ENCODE measurements at places on chromosomes 12 and 14. TPM values are rescaled to one million over a fixed set of nuclear protein-coding genes. Genes with fewer than 3 reads are reported as not detected.

Gene C12orf75
- 7.5 TPM for polyA plus RNA-seq

Gene ATF7IP
- 30.7 TPM for polyA plus RNA-seq

Gene TRIM9
- 1.4 TPM for polyA plus RNA-seq

Gene PCED1B
- polyA plus RNA-seq: 1.2 TPM

Gene COX8C
- polyA plus RNA-seq: 0.61 TPM

Gene NDUFA12
- 96.5 TPM for polyA plus RNA-seq

Gene TEX22
- polyA plus RNA-seq: 0.24 TPM

Gene TMEM119
- polyA plus RNA-seq: 29.9 TPM

Gene M6PR
- 92.6 TPM for polyA plus RNA-seq

Gene CRADD
- polyA plus RNA-seq: 13.5 TPM

DNA sequence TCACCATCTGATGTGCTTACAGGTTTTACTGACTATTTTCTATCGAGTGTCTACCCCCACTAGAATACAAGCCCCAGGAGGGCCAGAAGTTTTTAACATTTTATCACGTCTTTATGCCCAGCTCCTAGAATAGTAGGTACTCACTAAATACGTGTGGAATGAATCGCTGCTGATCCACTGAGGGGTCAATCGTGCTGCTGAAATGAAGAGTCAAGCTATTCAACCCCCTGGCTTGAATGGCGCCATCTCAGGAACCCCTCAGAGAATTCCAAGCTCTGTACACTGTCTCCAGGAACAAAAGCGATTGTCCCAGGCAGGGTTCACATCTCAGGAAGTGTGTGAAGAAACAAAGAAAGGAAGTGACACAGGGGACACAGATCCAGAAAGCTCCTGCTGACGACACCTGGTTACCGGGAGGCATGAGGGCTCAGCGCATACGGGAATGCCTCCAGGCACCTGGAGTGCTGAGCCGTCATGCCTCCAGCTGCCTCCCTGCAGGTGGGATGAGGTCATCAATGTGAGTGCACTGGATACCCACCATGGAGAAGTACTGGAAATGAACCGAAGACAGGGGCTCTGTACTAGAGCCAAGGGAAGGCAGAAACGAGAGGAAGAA is 45.6 kb downstream of the PITPNM2 start:
- peak; percentile 36 for DNase-seq

- no peak for DNase-seq
Measured at GRCh38 chr12:3655328-3655900, 97.5 kb downstream of the CRACR2A start.

DNA sequence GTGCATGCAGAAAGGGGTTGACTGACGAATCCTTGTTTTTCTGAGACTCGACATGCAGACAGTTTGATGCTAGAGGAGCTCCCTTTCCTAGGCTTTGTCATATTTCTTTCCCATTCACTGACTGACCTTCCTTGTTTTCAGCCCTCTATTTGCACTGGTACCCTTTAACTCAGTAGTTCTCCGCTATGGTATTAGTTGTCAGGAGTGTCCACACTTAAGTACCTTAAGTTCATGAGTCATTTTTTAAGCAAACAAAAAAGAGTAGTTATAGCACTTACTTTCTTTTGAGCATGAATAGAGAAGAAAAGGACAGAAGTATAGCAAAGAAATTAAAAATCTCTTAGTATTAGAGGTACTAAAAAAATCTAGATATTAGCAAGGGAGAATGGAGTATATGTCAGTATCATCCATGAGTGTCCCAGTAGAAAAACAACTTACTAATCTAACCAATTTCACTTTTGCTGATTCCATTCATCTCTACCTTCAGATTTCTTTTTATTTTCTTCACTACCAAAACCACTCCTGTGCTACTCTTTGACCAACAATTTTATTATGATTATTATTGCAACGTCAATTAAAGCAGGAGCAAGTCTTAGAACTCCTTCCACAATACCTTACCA is 8.3 kb downstream of the ATP2B1 start:
- DNase-seq: no peak

- no peak for DNase-seq
Measured at GRCh38 chr12:58313091-58313855, 371.9 kb downstream of the ATP23 start.

- DNase-seq: no peak
Measured at GRCh38 chr12:117092886-117093285, 6.3 kb downstream of the TESC start.

DNA sequence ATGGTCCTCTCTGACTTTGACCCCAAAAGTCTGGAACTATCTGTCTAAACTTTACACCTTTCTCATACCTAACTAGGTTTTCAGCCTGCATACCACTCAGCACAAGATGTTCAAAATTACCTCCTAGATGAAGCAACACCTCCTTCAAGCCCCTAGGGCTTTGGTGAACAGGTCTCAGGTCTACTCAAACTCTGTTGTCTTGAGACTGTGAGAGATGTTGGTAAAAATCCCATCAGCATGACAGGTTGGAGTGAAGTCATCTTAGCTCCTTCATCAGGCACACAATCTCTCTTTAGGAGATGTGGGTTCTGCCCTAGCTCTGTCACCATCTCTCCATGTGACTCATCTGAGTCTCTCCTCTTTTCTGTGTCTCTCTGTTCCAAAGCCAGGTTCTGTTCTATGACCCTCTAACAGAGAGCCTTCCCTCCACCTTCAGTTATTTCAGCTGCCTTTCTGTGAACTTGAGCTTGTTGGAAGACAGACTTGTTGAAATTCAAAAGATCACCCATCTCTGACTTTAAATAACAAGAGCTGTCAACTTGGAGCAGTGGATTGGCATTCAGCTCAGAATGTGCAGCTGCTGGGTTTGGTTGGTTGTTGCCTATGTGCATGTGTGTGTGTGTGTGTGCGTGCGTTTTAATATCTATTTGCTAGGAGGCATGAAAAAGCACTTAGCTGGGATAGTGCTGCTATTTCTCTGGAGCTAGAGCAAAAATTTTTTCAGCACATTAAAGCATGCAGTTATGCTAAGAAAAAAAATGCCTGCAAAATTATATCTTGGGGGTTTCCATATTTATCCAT is 130.7 kb downstream of the CRACR2A start:
- DNase-seq: peak; percentile 31

DNA sequence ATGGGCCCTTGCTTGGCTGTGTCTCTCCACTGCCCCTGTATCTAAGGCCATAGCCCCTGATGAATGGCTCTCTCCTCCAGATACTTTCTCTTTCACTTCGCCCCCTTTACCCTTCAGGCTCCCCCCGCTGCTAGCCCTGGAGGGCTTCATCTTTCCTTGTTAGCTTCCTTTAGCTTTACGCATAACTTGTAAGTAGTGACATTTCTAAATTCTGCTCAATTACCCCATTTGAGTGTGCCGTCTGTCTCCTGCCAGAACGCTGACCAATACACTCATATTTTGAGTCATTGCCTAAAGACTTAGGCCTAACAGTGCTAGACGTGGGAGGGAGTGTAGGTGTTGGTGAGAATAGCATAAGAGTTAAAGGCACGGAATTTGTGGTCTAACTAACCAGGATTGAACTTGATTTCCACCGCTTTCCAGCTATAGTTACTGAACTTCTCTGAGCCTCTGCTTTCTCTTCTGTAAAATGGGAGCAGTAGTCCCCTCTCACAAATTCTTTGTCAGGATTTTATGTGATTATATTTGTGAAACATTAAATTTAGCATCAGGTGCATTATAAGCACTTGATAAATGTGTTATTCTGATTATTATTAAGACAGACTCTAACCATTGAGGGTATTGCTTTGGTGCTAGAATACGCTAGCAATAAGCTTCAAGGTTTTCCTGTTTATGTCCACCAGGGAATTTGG is 129.3 kb downstream of the ZFP36L1 start:
- DNase-seq: no peak

- DNase-seq: no peak
Measured at GRCh38 chr14:77071938-77072388, 26.1 kb upstream of the CIPC start.

DNA sequence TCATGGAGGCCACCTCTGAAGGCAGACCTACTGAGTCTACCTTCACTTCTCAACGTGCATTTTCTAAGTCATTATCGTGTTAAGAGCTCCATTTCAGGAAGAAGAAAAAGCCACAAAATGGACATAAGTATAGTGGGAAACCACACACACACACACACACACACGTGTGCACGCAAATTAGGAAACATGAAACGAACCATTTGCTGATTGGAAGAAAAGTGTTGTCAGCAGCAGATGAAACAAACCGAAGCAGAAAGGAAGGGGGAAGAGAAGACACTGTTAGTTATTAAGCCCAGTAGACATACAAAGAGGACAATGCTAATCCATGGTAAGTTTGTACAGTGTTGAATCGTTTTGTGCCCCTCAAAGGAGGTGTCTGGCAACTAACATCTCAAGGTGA is 9.9 kb upstream of the VPS33A start:
- no peak for DNase-seq

DNA sequence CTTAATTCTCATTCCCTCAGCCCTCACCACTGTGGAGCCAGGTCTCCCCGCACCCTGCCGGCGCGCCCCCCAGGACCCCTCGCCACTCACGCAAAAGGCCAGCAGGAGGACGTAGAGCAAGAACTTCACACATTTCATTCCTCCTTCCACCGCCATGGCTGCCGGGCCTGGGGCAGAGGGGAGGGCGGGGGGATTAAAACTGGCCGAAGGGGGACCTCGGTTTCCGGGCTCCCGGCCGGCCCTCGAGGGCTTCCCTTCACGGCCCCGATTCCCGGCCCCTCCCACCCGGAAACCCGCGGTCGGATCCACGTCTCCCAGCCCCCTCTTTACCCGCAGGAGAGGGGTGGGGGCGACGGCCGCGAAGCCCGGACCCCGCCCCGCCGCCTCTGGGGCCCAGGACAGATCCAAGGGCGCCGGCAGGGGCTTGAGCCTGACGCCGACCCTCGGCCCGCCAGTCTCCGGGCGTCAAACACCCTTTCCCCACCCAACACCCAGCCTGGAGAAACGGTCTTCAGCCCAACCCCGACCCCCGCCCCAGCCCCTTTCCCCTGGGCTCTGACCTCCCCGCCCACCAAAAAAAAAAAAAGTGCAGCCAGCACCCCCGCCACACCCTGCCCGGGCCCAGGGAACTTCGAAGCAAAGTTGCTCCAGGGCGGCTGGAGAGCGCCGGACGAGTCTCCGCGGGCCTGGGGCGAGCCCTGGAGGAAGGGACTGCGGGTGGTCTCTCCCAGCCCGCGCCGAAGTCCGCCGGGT is 447 bp downstream of the CD63 start:
- peak; percentile 89 for DNase-seq

- DNase-seq: no peak
Measured at GRCh38 chr14:77116172-77116817, 18.2 kb downstream of the CIPC start.

DNA sequence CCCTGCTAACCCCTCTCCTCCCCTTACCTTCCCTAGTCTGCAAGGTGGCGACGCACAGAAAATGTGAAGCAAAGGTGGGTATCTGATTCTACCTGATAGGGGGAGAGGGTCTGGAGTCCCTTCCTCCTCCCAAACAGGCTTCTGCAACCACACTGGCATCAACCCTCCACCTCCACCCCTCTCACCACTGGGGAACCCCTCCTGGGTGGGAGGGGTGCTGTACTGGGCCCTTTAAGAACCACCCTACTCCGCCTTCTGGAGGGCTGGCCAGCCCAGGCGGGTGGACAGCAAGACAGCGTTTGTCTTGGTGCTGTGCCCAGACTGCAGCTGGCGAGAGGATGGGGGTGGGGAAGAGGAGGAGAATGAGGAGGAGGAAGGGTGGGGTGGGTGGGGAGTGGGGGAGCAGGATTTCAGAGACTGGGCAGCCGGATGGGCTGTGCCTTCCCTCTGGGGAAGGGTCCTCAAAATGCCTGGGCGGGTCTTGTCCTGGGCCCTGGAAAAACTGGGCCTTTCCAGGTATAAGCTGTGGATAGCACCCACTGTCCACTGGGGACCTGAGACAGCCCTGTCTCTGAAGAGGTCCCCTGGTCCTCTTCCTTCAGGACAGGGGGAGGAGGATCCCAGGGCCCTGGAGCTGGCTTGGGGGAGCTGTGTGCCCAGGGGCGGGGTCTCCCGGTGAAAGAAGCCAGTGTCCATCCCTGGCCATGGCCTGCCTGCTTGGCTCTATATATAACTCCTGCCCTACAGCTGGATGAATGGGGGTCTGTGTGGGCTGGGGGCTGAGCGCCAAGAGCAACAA is 2.8 kb downstream of the TNS2 start:
- DNase-seq: peak; percentile 89

GRCh38 chr14:73606271-73606670 is 6.0 kb upstream of the ACOT6 start:
- DNase-seq: no peak

DNA sequence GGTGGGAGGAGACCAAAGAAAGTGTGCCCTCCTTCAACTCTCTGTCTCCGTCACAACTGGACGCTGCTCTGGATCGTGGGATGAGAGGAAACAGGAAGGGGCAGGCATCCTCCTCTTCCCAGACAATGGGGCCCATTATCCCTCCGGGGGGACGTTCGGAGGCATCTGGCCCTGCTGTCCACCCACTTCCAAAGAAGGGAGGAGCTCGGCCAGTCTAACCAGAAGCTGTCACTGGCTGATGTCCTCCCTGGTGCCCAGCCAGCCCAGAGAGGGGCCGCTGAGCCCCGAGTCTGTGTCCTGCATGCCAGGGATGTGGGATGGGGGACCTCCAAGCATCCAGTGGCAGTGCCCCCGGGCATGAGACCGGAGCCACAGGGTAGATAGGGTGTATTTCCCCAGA is 39.8 kb upstream of the MEG3 start:
- no peak for DNase-seq

DNA sequence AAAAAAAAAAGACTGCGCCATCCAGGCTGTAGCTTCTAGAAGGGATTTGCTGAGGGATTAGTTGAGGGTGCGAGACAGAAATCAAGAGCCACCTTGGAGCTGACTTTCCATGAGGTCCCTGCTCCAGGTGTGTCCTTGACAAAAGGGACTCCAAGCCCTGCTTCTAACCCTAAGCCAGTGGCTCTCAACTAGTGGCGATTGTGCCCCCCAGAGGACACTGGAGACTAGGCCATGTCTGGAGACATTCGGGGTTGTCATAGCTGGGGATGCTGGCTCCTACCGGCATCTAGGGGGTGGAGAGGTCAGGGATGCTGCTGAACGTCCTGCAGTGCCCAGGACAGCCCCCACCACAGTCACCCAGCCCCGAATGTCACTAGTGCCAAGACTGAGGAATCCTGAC is 40.6 kb downstream of the SPRING1 start:
- no peak for DNase-seq

DNA sequence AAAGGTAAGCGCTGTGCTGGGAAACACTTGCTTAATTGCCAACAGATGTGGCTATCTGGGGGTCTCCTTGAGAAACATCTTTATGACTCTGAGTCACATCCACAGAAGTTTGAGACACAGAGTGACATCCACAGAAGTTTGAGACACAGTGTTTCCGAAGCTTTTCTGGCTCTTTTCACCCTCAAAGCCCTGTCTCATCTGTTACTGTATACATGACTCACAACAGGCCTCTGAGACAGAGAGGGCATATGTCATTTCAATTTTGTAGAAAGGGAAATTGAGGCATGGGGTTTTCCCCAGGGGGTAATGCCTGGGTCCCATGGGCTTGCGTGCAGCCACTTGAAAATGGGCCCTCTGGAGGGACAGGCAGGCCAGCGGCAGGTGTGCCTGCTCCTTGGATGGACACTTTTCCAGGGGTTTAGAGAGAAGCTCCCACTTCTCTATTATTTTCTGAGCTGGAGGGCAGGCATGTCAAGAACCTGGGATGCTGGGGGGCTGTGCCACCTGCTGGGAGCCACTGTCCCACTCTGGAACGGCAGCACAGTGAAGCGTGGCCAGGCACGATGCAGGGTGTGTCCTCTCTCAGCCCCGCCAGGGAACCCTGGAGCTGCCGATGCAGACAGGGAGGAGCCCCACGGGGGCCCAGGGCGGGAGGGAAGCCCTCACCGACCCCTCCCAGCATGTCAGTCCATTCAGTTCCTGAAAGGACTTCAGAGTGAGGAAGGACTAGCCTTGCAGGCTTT is 111.3 kb upstream of the FKBP4 start:
- DNase-seq: no peak

GRCh38 chr14:35688126-35688826 is 120.8 kb downstream of the RALGAPA1 start:
- DNase-seq: no peak

- DNase-seq: no peak
Measured at GRCh38 chr14:36105401-36105800, 71.1 kb downstream of the PTCSC3 start.

Data from muscle of back (tissue), 13 donors.